Amniotic epithelial cell (primary cell): ENCODE measurements at places on chromosomes 3 and 15.

GRCh38 chr3:157089455-157090221 lies 70.3 kb downstream of the CCNL1 start:
- peak; percentile 98 for DNase-seq

DNA sequence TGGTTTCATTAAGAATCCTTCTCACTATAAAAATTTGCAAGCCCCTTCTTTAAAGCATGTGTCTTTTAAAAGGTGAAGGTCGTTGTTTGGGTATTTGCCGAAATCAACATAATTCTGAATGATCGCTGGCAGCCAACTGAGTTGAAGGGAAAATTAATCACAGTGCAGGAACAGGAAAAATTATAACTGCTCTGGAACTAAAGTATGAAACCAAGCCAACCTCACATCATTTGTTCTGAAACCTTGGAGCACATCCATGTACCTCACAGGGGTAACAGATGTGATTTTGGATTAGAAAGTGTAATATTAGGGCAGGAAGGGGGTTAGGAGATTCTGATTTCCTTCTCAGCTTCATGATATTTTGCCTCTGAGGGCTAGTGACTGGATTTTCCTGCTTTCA lies 52.2 kb upstream of the PTX3 start:
- no peak for DNase-seq

DNA sequence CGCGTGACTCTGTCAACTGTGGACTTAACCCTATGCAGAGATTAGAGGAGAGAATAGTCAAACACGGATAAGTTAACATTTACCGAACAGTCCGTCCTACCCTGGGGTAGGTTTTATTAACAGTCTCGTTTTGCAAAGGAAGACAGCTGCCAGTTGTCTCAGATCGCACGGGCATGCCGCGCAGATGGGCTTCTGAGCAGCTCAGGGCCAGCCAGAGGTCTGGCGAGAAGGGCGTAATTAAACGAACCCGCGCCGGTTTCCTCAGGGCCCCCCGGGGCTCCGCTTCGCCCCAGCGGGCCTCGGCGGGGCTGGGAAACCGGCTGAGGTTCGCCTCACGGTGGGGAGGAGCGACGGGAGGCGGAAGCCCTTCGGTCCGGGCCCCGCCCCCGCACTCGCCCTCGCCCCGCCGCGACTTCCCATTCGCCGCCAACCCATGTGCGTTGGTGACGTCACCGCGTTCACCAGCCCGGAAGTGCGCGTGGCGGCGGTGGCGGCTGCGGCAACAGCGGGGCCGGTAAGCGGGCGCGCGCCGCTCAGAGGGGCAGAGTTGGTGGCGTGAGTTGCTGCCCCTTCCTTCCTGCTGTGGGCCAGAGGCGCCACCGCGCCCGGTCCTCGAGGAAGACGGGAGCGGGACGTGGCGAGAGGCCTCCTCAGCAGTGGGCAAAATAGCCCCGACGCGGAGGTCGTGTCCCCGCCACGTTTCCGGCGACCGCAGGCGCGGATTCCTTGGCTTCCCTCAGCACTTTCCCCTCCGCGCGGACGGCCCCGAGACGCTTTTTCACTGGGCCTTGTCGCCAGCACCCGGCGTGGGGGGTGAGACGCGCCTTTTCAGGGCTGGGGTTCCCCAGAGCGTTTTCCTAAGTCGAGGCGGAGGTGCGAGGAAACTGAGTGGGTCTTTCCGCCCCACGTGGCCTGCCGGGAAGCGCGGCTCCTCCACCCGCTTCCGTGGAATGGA lies at the start of gene TRNT1:
Gene TRNT1 (plus strand): TSS at position 464 of the 955 bp plus-strand sequence. CDS start 2,101 bp downstream, outside the sequence.
- peak; percentile 89 for DNase-seq

DNA sequence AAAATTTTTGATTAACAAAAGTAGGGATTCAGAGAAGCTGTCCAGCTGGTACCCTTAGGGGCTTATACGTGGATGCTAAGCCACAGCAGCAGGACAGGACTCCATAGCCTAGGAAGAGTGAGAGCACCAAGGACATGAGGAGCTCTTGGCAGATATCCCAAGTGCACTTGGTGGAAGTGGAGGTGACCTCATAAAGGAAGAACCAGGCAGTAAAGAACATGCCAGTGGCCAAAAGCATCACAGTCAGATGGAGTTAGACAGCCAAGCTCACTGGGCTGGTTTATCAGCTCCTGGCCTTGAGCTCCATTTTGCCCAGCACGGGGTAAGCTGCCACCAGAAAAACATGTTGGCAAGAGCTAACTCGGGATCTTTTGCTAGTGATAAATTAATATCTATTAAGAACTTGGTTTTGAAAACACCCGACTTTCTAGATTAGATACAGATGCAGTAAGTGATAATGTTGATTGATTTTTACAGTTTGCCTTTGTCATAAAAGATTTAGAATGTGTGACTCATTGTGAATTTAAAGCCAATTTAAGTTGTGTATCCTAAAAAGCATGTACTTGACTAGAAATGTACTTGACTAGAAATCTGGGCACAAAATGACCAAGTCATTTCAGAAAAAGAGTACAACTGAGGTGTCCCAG lies 108.0 kb downstream of the CMSS1 start:
- peak; percentile 79 for DNase-seq

DNA sequence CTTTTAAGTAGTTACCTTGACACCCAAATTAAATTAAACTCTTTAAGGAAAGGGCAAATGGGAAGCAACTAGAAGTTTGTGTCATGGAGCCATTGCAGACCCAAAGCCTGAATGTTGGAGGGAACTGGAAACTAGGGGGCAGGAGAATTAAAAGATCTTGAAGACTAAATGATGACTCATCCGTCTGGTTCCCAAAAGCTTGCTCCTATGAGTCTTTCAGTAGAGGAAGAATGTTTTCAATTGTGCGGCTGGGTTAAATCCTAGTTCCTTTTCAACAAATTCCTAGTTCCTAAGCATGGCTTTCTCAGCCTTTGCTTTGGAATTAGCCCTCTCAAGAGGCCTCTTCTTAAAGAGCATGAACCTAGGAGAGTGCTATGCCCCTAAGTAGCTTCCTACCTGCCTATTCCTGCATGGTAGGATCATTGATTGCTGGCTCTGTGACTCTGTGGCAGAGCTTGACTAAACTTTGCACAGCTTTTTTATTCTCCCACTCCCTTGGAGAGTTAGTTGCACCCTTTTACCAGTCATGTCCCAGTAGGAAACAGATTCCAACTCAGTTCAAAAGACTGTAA lies 17.7 kb downstream of the CLEC3B start:
- DNase-seq = peak; percentile 71

DNA sequence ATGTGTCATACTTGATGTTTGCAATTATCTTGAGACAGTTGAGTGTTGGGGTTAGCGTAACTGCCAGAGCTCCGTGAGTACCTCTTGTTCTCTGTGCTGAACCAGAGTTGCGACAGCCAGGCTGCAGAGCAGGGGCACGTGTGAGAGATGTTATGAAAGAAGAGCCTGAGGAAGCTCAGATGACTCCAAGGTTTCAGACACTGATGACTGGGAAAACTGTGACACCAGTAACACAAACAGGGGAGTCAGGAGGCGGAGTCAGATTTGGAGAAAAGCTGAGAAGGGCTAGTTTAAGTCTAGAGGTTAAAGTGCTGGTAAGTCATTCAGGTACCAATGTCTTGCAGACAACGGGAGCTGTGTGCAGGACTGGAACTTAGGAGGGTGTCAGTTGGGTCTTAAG lies 45.0 kb downstream of the BLM start:
- DNase-seq = peak; percentile 95

GRCh38 chr15:28182216-28182615 lies 83.1 kb upstream of the OCA2 start:
- no peak for DNase-seq

- peak; percentile 46 for DNase-seq
Measured at GRCh38 chr15:95843241-95843910, 487.1 kb upstream of the NR2F2 start.
